ENCODE measurements at places on chromosomes 5 and 9. TPM values are rescaled to one million over a fixed set of nuclear protein-coding genes. Genes with fewer than 3 reads are reported as not detected.

The FAM153A gene
- not detected for total RNA-seq

The MARCHF11 gene
- not detected for total RNA-seq

The RELL2 gene
- 3.6 TPM for total RNA-seq

The ACER2 gene
- total RNA-seq: 3.5 TPM

The RPL35 gene
- total RNA-seq: 4,079 TPM

The GDA gene
- total RNA-seq: not detected

The DIRAS2 gene
- total RNA-seq: not detected

The PRDM9 gene
- total RNA-seq: not detected

The PURA gene
- total RNA-seq: 21.7 TPM

The CDC26 gene
- 41.2 TPM for total RNA-seq

Measured in smooth muscle cell of the coronary artery (primary cell).